Hematopoietic multipotent progenitor cell treated with erythropoietin and hydrocortisone succinate and interleukin-3 and kit ligand, for 8 days (in vitro differentiated cells): ENCODE measurements at places on chromosomes 7 and 10.
A peak's percentile ranks its signal among the peaks of the same experiment; 100 is the strongest.

GRCh38 chr10:12348870-12349628 lies at the start of gene CAMK1D:
Gene CAMK1D (plus strand): TSS chr10:12349547.
- peak; percentile 73 for DNase-seq

DNA sequence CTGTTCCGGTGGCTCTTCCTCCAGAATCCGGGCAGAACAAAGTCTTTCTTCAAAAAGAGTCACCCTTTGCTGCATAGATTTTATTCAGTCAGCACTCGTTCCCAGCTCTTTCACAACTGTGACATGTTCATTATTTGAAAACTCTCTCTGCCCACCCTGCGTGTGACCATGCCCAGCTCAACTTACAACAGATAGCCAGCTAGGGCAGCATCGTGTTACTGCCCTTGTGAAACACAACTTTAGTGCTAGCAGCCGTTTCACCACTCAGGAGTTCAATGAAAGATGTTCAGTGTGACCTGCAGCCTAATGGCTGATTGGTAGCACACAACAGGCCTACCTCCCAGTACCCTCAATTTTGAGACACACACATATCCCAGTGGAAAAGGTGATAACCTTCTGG lies 57.9 kb downstream of the ZNF438 start:
- no peak for DNase-seq

DNA sequence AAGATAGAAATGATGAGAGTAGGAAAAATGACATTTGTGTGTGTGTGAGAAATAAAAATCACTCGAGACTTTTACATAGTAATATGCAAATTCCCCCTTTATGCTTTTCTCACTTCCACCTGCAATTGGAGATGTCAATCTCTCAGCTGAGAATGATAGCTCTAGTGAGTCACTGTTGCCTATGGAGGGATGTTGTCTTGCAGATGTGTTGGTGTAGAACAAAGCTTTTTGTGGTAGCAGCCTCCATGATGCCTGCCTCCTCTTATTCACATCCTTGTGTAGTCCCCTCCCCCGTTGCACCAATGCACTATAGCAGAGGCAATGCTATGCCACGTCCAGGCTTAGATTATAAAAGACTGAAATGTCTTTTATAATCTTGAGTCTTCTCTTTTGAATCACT lies 33.8 kb downstream of the SPAG6 start:
- no peak for DNase-seq

GRCh38 chr7:51035716-51036115 lies 253.0 kb upstream of the GRB10 start:
- no peak for DNase-seq
